ENCODE measurements at places on chromosomes 16 and 17.

DNA sequence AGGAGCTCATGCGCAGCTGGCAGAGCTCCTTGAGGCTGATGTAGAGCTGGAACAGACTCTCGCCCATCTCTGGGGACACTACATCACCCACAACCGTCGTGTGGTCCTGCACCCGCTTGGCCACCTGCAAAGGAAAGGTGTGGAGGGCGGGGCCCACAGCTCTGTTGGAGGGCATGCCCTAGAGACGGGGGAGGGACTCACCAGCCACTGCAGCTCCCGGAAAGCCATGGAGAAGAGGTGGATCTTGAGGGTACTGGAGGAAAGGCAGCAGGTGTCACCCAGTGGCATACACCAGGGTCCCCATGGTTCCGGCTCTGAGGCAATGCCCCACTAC is 8.6 kb downstream of the UNC13D start:
- no peak for DNase-seq

DNA sequence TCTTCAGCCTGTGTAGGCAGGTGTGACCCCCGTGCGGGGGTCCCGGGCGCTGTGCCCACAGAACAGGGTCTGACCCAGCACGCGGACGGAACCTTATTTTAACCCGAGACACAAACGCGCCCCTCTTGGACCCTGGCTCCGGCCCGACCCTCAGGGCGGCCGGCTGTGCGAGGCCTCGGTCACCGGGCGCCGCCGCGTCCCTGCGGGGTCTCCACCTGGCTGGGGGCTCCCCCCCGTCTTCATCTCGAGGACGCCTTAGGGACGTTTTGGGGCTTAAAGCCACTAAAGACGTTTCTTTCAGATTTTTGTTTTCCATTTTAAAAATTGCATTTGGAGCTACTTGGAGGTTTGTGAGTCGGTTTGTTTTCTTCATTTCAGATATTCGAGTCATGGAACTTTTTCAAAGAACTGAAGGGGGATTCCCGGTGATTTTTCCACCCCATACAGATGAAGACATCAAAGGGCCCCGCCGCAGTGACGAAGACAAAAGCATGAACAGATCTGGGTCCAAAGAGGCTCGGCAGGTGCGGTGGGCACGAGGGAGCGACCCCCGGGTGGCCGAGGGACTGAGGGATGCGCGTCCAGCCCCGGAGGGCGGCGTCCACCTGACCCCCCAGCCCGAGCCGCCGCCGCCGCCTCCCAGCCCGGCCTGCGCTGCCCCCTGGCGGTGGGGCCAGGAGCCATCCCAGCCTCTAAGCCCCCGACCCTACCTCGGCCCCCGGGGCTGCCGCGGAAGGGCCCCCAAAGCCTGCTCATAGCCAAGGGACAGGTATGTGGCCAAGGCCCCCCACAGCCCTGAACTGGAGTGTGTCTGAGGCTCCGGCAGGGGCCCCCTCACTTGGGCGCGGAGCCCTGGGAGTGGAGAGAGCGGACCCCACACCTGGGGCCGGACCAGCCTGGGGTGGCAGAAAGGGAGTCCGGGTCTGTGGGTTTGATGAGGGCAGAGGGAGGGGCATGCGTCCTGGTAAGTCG is 3.8 kb upstream of the CD7 start:
- peak; percentile 82 for DNase-seq

DNA sequence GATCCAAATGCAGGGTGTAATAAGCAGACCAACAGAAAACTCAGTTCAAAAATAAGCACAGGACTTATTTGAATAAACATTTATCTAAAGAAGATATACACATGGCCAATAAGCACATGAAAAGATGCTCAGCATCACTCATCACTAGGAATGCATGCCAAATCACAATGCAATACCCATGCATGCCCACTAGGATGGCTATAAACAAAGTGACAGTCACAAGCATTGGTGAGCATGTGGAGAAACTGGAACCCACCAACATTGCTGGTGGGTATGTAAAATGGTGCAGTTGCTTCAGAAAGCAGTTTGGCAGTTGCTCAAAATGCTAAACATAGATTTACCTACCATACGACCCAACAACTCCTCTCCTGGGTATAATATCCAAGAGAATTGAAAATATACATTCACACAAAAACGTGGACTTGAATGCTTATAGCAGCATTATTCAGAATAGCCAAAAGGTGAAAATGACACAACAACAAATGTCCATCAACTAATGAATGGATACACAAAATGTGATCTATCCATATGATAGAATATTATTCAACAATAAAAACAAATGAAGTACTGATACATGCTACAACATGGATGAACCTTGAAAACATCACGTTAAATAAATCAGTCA is 20.1 kb downstream of the UBE2O start:
- DNase-seq, result no peak

DNA sequence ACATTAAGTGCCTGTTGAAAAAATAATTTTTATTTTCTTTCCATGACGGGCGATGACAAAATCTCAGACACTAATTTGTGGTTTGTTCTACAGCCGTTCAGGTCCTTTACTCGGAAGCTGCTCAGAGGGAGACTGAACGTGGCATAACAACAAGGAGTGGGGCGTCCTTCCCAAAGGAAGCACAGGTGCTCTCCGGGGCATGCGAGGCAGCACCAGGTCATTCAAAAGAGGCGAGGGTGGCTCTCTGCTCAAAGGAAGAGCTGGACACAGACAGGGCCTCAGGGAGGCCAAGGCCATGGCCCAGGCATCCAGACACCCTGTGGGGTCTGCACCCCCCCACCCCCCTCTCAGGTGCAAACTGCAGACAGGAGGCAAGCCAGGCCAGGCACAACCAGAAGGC is 16.2 kb downstream of the UNKL start:
- no peak for DNase-seq

DNA sequence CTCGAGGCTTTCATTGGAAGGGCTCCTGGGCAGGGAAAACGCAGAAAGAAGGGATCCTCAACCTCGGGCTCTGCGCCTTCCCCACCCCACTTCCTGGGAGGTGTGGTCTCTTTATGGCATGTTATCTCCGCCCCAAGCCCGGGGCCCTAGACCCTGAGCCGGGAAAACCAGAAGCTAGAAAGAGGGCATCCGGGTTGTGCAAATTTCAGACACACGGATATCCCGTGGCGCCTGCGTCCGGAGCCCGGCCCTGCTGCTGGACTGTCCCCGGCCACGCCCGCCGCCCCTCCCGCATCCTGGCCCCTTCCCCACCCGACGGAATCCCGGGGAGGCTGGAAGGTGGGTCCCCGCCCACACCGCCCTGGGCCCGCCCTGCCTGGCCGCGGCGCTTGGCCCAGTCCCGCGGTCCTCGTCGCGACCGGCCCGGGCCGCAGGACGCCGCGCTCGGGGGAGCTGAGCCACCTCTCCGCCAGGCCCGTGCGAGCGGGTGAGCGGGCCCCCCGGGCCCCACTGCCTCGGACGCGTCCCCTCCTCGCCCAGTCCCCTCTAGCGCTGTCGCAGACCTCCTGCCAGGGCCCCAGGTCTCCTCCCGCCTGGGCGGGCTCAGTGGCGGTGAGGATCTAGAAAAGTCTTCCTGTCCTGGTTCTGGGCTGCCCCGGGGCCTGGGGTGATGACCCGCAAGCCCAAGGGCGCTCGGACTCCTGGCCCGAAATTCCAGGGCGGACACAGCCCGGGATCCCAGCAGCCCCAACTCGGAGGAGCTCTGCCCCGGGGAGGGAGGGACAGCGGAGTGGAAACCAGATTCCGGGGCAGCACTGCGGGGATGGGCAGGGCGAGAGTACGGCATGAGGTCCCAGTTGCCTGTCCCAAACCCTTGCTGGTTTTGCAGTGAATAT is at the start of gene SLC16A5:
SLC16A5 (plus strand) TSS at position 397 of the 896 bp plus-strand sequence. CDS start 5,683 bp downstream, outside the sequence.
- peak; percentile 42 for DNase-seq

- peak; percentile 54 for DNase-seq
Measured at GRCh38 chr17:2837147-2837561, 40.9 kb downstream of the RAP1GAP2 start.

GRCh38 chr17:32142038-32142856 is at the start of gene RHOT1:
RHOT1 (plus strand) TSS chr17:32142502; CDS start chr17:32142693, 191 bp downstream.
- DNase-seq, result peak; percentile 84

DNA sequence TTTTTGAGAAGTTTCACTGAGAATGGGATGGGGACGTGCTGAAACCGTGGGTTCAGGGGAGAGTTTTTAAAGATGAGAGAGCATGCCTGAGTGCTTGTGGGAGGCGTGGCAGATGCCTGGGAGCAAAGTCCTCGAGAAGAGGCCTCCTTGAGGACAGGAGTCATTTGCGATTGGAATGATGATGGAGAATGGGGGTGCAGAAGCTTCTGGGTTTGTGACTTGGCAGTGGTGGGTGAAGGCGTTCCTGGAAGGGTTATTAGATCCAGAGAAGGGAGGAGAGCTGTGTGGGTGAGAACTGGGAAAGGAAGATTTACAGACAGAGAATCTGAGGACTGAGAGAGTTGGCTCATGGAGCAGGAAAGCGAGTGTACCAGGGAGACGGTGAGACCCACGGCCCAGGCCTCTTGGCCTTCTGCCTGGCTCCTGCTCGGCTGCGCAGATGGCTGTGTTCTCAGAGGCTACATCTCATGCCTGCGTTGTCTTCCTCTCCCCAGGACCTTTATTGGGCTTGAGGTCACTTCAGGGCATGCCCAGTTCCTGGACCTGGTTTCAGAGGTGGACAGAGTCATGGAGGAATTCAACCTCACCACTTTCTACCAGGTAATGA is 8.6 kb upstream of the MMP15 start:
- no peak for DNase-seq

DNA sequence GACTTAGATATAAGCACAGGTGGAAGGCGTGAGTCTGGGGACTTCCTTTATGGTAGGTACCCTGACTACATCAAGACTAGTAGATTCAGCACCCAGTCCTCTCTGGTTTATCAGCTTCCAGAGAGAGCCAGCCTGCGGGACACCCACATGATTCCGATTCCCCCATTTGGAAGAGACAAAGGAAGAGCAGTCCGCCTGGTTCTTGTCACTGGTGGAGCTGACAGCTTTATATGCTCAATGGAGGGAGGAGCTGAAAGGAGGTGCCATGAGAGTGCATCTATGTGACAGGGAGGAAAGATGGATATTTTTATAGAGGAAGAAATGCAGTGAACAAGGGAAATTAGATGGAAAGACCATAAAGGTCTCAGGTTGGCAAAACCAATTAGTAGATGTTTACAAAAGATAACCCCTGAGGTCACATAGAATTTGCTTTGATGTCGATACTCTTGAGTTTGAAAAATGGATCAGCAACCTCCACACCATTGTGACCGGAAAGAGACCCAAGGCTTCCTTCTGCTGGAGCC is 437.7 kb downstream of the PMP22 start:
- no peak for DNase-seq

- DNase-seq, result peak; percentile 75
Measured at GRCh38 chr16:728131-728889, 1.4 kb downstream of the HAGHL start.

DNA sequence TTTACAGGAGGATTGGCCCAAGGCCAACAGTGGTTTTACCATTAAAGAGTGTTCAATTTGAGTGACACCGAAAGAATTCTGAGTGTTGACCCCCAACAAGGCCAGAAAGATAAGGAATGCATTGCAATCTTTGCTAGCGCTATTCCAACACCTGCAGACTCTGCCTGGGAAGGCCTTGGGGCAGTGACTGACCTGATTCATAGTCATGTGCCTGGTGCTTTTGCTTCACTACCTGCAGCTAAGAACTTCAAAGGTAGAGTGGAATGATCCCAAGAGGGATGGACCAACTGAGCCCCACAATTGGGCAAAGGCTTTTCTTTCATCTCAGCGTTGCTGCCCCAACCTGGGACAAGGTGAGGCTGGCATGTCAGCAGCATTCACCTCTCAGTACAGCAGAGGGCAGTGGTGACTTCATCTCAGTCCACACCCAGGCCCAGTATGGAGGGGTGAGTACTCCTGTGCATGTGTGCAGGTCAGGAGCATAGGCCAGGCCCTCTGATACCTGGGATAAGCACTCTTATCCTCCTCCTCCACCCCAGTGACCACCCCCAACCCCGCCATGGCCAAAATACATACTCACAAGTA is 149.6 kb upstream of the GNAO1 start:
- peak; percentile 5 for DNase-seq

DNA sequence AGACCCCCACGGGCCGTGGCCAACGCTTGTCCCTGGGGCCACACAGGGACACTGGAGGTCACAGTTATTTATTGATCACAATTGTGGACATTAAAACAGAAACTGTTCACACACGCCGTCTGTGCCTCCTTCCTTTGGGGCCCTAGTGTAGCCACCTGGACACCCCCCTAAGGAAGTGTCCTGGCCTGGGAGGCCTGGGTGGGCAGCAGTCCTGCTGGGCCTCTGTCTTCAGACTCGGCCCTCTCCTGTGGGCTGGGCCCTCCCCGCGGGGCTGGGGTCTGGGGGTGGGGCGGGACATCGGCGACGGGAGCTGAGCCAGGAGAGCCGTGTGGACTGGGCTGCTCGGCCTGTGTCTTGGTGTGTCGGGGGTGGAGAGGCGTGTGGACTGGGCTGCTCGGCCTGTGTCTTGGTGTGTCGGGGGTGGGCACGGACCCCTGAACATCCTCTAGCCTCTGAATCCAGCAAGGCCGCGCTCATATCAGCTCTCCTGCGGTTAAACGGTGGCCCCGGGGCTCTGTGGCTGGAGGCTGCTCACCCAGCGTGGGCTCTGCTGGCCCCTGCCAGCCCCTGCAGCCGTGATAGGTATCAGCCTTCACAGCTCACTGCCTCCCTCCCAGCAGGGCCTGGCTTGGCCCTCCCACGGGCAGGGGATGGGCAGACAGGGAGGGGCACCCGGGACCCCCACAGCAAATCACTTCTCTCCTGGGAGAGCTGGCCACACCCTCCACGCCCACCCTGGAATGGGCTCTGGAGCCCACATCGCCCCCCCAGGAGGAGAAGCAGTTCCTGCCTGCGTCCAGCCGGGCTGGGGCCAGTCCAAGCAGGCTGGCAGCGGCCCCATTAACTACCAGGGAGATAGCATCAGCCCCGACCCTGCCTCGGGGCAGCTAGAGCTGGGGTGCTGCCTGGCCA is 1.1 kb upstream of the NHLRC4 start:
- no peak for DNase-seq

- DNase-seq, result no peak
Measured at GRCh38 chr17:64679710-64680216, 17.7 kb upstream of the SMURF2 start.

DNA sequence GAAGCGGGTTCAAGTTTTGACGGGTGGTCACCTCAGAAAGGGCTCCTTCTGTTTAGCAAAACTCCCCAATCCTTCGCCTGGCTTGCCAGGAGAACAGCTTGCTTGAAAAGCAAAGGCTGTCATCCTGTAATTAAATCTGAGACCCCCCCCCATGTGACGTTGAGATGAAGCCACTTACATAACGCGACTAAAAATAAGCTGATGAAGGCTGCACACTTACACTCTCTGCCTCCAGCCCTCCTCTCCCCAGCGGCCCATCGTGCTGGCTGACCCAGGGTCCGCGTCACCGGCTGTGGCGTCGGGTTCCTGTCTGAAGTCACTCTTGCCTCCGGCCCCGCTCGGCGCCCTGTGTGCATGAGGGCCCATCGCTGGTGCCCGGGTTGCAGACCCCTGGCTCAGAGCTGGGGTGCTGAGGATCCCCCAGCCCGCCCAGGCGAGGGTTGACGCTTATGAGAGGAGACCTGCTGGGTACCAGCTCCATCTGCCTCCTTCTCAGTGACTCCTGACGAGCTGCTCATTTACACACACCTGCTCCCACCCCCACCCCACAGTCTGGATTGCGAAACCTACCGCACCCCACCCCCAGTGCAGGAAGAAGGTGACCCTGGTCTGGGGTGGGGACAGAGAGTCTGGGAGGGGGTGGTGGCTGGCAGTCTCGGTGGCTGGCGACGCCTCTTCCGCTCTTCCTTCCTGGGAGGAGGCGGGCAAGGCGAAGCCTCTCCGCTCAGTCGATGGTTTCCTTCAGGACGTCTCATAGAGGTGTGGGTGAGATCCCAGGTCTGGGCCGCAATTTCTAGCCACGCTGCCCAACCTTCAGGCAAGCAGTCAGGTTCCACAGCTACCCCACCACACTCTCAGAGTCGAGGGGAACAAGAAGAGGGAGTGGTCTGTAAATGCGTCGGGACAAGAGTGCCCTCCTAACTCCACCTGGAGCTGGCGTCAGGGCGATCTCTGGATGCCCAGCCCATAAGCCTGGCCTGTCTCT is 3.1 kb upstream of the BAIAP2 start:
- no peak for DNase-seq
